ENCODE measurements at places on chromosomes 5 and 9.

DNA sequence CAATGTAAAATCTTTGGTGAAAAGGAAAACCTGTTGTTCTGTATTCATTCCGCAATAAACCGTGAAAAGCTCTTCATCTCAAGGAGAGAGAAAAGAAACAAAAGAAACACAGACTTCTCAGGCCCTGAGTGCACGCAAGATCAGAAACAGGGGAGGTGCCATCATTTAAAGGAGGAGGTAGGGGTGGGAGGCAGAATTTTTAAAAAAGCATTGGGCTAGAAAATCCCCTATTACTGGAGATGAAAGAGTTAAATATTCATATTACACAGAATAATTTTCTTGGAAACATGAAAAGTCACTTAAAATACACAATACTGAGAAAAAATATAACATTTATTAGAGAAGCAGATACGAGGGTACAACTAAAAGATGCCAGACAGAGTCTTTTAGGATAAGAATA, 56.3 kb downstream of the USP20 start:
- no peak for DNase-seq

DNA sequence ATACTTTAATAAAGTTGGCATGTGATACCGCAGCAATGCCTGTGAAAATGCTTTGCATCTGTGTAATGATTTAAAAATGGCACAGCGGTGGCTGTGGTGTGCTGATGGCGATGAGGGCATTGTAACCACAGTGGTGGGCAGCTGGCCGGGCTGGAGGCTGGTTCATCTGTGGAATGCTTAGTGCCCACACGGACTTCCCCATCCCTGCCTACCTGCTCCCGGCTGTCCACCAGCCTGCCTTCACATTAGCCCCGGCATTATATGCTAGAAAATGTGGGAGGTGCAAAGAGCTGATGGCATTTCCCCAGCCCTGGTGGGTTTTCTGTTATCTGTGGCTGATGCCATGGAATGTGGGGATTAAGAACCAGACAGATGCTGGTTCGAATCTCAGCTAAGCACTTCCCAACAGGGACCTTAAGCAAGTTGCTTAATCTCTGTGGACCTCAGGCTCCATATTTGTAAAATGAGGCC, 2.9 kb upstream of the NDST1 start:
- no peak for DNase-seq

- no peak for DNase-seq
Measured at GRCh38 chr5:111262153-111262552, 38.0 kb downstream of the CAMK4 start.

GRCh38 chr9:91421971-91422757, 1.5 kb downstream of the NFIL3 start:
- no peak for DNase-seq

GRCh38 chr5:60944904-60945812, at the start of the genes ERCC8 and NDUFAF2:
Gene ERCC8 (minus strand): TSS chr5:60945070. CDS start chr5:60945008, 62 bp downstream.
Gene NDUFAF2 (plus strand): TSS chr5:60945205. CDS start chr5:60945256, 51 bp downstream.
- DNase-seq = peak; percentile 82

DNA sequence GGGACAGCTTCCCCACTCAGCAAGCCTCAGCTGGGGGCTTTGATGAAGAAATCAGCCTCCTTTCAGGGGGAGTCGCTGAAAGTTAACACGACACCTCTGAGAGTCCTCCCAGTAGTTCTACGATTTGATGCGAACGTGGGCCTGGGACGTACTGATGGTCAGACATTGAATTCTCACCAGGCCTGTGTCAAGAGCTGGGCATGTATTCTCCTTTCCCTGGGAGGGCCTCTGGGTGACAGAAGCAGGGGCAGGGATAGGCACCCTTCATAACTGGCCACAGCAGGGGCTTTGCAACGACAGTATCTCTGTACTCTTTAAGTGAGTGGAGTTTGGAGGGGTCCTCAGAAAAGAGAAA, 15.6 kb upstream of the COL5A1 start:
- no peak for DNase-seq
